RWPE2 (cell line): ENCODE measurements at places on chromosomes 6 and 20.

GRCh38 chr6:167803816-167804215, 22.9 kb upstream of the AFDN start:
- no peak for DNase-seq

- no peak for DNase-seq
Observed at GRCh38 chr6:123956492-123957139, 153.0 kb downstream of the NKAIN2 start.

DNA sequence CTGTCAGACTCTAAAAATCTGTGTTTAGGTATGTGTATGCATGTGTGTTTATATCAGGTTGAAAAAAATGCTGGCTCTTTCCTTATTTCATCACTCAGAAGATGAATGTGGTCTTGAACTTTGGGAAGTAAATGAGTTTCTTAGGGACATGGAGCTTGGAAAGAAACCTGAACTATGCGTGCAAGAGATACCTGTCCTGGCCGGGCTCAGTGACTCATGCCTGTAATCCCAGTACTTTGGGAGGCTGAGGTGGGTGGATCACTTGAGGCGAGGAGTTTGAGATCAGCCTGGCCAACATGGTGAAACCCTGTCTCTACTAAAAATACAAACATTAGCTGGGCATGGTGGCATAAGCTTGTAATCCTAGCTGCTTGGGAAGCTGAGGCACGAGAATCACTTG, 4.4 kb upstream of the GLP1R start:
- no peak for DNase-seq

- no peak for DNase-seq
Observed at GRCh38 chr6:79372757-79373156, 138.3 kb upstream of the HMGN3 start.

- DNase-seq: no peak
Observed at GRCh38 chr6:60754879-60755278, 1531.1 kb downstream of the KHDRBS2 start.

- no peak for DNase-seq
Observed at GRCh38 chr6:169722362-169723199, 1.7 kb downstream of the PHF10 start.

DNA sequence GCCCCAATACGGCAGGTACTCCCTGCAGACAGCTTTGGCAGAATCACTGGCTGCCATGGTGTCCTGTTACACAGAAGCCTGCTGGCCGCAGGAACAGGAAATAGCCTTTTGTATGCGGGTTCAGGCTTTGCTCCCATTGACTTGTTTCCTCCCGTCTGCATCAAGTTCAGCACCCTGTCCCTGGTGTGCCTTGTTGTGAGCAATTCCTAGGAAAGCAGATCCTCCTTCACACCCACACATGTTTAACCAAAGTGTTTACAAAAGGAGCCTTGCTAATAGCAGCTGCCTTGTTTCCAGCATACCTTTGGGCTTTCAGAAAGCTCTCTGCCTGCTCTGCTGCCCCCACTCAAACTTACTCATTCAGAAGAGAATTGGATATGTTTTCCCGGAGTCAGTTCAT, 127.2 kb upstream of the SUPT3H start:
- no peak for DNase-seq

GRCh38 chr6:144621332-144621731, 336.2 kb downstream of the UTRN start:
- DNase-seq: no peak

GRCh38 chr6:102149191-102149590, 755.7 kb downstream of the GRIK2 start:
- DNase-seq: no peak

DNA sequence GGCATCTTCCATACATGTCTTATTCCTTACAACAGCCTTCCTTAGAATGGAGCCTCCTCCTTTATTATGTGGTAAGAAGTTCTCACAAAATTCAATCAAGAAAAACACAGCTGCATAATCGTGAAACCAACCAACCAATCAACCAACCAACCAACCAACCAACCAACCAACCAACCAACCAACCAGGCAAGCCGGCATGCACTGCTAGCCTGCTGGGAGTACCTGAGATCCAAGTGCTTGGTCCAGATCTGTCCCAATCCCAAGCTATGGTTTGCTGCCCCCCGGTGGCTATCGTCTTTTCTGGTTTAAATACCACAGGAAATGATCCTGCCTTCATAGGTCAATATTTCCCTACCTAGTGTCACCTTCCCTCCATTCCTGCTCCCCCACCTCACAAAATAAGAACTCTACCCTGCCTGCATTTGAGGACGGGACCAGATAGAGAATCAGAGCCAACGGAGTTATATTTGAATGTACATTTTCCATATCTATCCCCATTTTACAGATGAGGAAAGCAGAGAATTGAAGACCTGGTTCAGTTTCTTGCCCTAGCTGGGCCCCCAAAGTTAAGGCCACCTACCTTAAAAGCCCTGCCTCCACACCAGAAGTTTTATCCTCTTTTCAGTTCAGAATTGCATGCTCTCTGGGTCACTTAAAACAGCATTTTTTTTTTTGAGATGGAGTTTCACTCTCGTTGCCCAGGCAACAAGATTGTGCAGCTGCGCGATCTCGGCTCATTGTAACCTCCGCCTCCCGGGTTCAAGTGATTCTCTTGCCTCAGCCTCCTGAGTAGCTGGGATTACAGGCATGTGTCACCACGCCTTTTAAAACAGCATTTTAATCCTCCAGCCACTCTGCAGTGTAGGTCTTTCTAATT, 27.1 kb downstream of the RAB44 start:
- no peak for DNase-seq

- DNase-seq: no peak
Observed at GRCh38 chr6:66057034-66057433, 350.0 kb upstream of the EYS start.

- DNase-seq: no peak
Observed at GRCh38 chr6:39298061-39298460, 16.2 kb downstream of the KCNK17 start.

GRCh38 chr20:19807191-19807945, 49.3 kb downstream of the RIN2 start:
- no peak for DNase-seq

DNA sequence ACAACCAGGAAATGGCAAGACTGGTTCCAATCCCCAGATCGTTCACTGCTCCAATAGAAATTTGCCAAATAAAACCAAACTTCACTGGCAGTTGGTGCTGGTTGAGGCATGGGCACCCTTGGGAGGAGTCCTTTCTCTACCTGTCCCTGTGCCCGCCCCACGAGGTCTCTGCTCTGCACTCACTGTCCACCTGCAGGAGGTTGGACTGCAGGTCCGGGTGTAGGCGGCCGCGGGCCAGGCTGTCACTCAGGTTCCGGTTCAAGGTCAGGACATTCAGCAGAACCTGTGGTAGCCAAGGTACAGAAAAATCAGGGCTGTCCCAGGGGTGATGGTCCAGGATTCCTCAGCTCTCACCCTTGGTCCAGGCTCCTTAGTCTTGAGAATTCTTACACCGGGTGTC, 22.9 kb downstream of the GGT7 start:
- DNase-seq: no peak

DNA sequence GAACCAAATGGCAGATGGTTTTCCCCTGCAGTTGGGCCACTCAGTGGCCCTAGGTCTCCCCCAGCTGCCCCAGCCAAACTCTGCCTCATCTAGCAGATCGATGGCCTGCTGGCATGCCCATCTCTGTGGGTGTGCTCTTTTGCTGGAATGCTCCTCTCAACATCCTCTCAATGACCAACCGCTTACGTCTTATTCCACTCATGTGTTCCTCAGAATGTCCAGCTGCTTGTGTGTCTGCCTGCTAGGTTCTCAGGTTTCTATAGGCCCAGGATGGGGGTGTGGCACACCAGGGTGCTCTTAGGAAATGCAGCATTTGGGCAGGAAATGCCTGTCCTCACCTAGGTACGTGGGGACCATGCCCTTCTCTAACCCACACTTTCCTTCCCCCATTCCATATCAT, 509.9 kb upstream of the SYNCRIP start:
- DNase-seq: no peak

DNA sequence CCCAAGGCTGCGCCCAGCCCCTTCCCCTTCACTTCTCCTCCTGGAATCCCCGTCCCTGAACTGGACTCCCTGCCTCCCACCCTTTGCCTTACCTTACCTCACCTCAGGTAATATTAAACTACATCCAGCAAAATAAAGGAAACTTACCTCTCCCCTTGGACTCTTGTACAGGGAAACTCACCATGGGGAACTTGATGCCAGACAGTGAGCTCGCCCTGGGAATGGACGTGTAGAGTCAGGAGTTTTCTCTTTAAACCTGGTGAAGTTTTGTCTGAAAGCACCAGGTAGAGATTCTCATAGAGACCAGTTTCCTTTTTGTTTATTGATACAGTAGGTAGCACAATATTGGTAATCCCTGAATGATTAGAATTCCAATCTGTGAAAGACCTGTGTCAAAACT, 544 bp upstream of the HLA-C start:
- DNase-seq: no peak

- DNase-seq: no peak
Observed at GRCh38 chr6:11172501-11173327, 59.8 kb downstream of the NEDD9 start.

DNA sequence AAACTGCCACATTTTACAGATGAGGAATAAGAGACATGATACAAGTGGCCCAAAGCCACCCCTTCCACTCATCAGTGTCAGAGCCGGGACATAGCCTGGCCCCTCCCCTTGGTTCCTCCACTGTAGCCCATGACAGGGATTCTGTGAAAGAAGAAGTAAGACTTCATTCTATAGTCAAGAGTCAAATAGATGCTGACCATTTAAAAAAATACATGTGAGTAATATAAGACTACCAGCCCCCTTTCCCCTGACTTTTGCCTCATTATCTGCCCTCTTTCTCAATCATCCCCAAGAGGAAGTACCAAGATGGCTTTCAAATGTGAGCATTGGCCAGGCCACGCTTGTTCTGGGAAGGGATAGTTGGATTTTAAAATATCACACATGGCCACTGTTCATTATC, 57.8 kb upstream of the TAB2 start:
- no peak for DNase-seq

GRCh38 chr6:150443621-150444020, 74.8 kb downstream of the IYD start:
- DNase-seq: no peak

DNA sequence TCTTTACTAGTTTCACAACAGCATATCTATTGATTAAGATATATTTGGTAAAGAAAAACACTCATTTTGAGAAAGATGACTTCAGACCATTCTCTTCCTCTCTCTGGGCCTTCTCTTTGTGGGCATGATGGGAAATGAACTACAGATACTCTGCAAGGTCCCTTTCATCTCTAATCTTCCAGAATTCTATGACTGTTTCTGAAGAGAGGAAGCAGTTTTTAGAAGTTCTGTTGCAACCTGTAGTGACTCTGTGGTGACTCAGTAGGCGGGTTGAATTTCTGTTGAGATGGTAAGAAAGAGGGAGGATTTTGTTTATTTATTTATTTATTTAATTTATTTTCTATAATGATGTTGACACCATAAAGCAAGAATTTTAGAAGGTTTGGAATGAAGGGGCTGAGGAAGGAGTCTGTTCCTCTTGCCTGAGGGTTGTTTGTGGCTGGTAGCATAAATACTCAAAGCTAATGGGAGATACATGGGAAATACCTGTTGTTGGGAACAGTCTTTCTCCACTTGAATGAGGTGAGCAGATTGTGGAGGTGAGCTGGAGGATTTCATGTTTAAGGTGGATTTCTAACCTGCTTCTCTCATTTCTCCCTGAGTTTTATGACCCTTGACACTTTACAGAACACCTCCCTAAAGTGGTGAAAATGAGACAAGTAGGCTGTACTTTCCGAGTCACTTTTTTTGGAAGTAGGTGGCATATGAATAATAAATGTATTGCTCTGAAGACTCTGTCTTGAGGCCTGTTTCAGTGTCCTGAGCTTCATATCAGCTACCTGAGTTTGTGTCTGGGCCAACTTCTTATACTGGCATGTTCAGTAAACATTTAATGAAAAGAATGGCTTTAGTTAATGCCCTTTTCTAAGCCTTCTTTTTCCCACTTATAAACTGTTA, 15.0 kb downstream of the ACSS2 start:
- DNase-seq: no peak

- no peak for DNase-seq
Observed at GRCh38 chr20:33914919-33915318, 78.8 kb upstream of the RALY start.

DNA sequence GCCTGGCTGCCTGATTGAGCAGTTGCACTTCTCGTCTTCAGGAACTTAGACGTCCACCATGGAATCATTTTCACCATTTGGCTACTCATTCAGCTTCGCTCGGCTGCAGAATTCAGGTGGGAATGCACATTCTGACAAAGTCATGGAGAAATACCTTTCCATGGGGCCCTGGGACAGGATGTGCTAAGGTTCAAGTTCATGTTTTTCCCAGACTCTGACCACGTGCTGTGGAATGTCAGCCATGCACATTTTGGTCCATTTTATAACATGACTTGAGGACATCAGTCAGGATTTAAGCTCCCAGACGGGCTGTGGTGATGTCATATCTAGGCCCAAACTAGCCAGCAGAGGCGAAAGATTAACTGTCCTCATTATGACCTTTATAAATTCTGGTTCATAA, 205.3 kb downstream of the TBXT start:
- DNase-seq: no peak

DNA sequence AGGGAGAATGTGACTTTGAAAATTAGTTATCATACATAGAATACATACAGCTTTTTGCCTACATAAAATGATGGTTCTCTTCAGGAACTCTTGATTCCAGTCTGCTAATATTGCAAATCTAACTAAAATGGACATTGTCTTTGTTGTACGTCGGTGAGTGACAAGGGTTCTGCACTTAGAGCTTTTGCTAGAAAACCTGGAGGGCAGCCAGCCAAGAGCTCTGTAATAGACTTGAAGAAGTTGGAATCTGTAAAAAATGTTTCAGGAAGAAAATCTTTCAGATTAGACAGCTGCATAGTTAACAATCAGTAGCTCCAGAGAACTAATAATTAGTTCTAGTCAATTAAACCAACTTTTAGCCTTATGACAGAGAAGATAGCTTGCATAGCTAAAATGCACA, 138.3 kb downstream of the FLRT3 start:
- no peak for DNase-seq

GRCh38 chr6:158312165-158312564, at the start of gene TULP4:
Gene TULP4, plus strand, starts transcription at chr6:158312465. Its CDS starts 1,552 bp downstream, at chr6:158314017.
- DNase-seq: no peak

DNA sequence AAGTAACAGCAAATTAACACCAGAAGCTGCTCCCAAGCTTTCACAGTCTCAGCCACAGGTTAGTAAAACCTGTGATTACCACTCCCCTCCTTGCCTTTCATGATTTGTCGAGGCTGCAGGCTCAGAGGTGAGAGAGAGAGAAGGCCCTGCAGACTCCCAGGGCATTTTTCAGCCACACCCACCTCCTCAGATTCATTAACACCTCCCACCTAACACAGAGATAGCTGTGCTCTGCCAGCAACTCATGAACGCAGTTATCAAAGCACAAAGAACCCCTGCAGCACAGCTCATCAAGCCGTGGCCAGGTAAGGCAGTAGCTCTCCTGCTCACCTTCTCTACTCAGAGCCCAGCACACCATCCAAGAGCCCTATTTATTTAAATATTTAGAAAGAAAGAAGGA, 27.1 kb downstream of the F13A1 start:
- no peak for DNase-seq

DNA sequence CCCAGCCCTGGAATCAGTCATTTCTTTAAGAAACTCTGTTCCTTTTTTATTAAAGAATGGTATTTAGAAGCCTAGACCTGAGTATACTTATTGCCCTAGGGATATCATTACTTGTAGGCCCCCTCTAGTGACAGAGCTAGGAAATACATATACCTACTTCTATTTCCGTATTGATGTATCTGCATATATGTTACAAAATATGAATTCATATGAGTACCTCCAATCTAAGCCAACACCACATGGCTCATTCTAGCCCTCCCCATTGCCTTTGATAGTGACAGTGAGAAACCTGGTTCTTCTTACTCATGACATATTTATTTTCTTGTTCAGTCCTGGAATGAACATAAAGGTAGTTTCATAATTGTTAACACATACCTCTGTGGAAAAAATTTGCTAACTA, 137.2 kb downstream of the FARS2 start:
- DNase-seq: no peak
